Foreskin keratinocyte (primary cell): ENCODE measurements at places on chromosomes 5 and 9. TPM values are rescaled to one million over a fixed set of nuclear protein-coding genes. Genes with fewer than 3 reads are reported as not detected.
A peak's percentile ranks its signal among the peaks of the same experiment; 100 is the strongest.

DNA sequence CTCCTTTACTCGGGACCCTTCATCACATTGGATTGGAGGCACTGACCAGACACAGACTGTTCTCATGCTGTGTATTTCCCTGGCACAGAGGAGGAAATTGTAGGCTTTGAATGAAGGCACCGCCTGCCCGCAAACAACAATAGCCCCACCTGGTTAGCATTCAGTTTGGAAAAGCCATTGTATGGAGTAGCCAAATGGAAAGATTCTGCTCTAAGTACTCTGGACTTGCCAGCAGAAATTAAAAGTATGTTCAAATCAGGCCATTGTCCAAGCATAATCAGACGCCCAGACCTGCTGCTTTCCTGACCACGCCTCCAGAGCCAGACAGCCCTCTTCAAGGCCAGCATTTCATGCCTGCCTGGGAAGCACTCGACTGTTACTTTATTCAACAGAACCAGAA is 8.0 kb upstream of the SEMA4D start:
- DNase-seq = no peak

GRCh38 chr9:11931109-11931508 is 762.1 kb upstream of the TYRP1 start:
- DNase-seq = peak; percentile 10

DNA sequence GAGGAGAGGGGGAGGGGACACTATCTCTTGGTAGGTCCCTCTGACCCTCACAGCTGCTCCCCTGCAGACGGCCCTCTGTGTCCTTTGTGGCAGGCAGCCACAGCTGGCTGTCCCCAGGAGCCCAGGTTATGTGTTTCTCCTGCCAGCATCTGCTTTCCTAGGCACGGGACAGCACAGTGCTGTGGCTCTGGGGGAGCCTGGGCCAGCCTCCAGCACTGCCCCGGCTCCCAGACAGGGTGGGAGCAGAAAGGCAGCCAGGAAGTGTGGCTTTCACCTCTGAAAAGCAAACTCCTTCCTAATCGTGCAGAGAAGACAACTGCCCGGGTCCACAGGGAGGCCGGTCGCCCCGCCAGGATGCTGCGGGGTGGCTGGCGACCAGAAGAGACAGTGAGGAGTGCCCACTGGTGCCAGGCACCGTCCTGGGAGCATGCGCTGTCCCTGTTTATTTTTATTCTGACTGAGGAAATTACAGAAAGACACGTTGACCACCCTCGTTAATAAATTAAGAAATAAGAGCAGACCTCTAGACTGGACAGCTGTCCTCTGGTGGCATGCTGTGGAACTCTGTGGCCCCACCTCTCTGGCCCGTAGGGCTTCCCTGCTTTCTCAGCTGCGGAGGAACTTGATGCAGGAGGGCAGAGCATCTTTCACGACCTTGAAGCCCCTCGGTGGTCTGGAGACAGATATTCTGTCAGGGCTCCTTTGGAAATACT is 240.3 kb downstream of the FANCC start:
- DNase-seq = no peak

The PDE8B gene
- not detected in 2 replicates for total RNA-seq

GRCh38 chr9:78989031-78989658 is 582.6 kb upstream of the TLE4 start:
- peak; percentile 31 for DNase-seq

- no peak for DNase-seq
Observed at GRCh38 chr5:137172258-137172657, 326.9 kb downstream of the SPOCK1 start.

DNA sequence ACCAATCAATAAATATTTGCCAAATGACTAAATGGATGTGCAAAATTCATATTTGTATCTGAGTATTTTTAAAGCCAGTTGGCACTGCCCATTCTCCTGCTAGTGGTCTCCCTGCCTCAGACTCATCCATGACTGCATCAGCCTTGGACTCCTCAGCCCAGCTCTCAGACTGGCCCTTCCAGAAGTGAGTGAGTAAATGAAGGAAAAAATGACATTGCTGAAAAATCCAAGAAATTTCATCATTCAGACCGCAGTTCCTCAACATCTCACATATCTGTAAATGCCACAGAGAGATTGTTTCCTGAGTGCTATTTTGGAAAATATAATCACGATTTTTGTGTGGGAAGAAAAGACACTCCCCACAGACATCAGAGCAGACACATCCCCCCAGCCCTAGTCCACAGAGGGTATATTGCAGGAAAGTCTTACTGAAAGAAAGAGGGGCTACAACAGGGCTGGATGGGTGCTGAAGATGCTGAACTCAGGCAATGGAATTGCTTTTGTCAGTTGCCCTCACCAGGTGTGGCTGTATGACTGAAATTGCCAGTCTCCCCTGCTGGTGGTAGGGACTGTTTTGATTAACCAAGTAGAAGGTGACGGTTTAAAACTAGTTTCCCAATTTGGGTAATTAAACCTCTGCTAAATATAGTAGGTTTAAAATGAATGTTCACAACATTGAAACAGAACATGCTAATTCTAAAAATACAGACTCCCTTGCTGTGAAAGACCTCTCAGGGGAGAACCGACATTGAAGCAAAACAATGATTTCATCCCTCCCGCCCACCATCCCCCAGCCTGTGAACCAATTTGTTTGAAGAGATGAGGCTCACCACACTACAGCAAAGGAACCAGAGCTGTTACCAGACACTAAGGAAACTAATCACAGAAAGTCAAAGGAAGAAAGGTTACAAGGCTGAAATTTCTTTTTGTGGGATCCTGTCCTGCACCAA is 158.8 kb downstream of the DEPDC1B start:
- DNase-seq = no peak

- no peak for DNase-seq
Observed at GRCh38 chr9:89447416-89447815, 50.5 kb downstream of the SEMA4D start.

GRCh38 chr5:25056836-25057235 is 412.1 kb upstream of the CDH10 start:
- DNase-seq = no peak

- no peak for DNase-seq
Observed at GRCh38 chr9:90219548-90220118, 423.0 kb downstream of the DIRAS2 start.

- peak; percentile 52 for DNase-seq
Observed at GRCh38 chr5:72036951-72037350, 70.3 kb upstream of the MAP1B start.

The ORM1 gene
- not detected in 2 replicates for total RNA-seq

DNA sequence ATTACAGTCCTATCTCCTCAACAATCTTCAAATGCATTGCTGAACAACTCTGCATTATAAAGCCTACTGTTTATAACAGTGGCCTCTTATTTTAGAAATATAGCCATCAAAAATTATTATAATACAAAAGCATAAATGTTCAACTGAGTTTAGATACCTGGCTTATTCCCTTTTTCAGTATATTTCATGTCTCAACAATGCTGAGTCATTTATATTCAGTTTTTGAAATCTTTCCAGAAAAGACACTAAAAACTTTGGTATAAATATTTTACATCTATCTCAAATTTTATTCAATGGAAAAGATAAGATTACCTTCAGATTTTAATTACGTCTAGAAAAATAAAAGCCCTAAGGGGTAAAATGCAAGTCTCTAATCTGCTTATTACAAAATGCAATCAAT is 37.9 kb downstream of the LURAP1L start:
- no peak for DNase-seq

The MAMDC2 gene
- 9.4 and 22.7 TPM in 2 replicates for total RNA-seq

- no peak for DNase-seq
Observed at GRCh38 chr5:136732751-136733150, 367.4 kb upstream of the TRPC7 start.

DNA sequence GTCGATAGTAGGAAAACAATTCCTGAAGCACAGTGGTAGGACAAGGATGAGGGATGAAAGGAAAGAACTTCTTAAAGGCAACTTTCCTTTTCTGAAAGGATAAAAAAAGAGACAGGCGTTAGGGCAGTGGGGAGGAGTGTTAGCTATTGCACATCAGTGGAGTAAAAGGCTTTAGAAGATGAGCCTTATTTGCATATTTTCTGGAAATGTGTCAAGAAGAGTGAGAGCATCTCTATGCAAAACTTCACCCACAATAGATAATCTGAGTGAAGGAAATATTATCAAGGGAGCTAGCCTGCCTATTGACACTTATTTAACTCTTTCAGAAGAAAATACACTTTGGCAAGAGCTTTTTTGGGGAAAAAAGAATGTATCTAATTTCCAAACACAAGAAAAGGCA is 151.6 kb downstream of the MACIR start:
- no peak for DNase-seq

DNA sequence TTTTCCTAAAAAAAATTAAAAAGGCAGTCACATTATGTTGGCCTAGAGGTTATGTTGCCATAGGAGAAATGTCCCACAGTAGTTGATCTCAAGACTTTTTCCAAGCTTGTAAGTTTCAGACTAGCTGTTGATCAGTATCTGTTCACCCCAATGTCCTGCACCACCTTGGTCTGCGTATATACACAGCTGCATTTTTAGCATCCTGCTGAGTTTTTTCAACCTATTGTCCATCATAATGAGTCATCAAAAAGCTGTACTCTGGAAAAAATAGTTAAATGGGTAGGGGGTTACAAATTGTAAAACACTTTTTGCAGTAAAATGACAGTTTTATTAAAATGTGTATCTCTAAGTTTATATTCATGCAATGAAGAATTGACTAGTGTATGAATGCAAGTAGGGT is 53.2 kb upstream of the TMEM171 start:
- no peak for DNase-seq

- DNase-seq = no peak
Observed at GRCh38 chr5:152634586-152634985, 229.5 kb upstream of the NMUR2 start.

GRCh38 chr5:34687269-34688011 is 31.3 kb downstream of the RAI14 start:
- DNase-seq = peak; percentile 62

- no peak for DNase-seq
Observed at GRCh38 chr5:1855596-1855995, 27.1 kb downstream of the IRX4 start.

DNA sequence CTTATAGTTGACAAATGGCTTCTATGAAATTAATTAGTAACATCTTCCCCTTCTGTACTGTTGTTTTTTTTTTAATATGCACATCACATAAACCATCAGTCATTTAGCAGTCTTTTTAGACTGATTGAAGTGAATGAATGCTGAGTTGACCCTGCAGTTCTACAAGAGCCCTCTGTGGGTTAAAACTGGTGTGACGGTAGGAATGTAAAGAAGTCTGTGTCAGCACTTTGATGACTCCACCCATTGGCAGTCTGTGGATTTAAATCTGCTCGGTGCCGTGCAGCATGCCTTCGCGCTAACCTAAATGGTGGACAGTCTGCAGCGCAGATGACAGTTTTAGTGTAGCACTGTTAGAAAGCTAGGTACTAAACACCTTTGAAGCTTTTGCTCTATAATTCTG is 3.1 kb downstream of the GTF3C4 start:
- DNase-seq = peak; percentile 68

DNA sequence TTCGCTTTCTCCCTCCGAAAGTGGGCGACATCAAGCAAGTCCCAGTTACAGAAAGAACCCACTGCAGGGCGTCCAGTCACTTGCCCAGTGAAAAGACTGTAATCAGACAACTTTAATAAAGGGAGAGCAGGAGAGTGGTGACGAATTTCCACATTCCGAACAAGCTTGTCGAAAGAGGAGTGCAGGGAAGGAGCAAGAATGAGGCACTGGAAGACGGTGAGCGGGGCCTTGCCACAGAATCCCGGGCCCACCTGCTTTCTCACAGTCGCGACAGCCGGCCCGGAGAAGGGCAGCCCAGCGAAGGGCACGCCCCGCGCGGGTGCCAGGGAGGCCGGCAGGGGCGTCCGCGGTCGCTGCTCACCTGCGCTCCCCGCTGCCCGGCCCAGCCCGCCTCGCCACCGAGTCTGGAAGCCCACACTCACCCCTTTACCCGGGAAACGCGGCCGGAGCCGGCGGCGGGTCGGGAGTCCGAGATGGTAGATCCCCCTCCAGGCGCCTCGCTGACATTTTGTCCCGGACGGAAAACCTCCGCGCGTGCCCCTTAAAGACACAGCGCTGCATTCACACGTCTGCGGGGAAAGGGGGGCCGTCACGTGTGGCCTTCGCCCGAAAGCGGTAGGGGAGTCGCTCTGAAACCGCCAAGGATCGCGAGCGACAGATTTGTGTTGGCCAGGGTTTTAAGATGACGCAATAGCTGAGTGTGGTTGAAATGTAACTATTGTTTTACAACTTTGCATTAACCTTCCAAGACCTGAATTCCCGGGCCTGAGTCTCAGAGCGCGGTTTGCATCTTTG is at the start of gene ZBED3:
Gene ZBED3, minus strand, starts transcription at position 597 of the 795 bp plus-strand sequence. CDS start 9,407 bp downstream, outside the sequence.
- DNase-seq = peak; percentile 32

DNA sequence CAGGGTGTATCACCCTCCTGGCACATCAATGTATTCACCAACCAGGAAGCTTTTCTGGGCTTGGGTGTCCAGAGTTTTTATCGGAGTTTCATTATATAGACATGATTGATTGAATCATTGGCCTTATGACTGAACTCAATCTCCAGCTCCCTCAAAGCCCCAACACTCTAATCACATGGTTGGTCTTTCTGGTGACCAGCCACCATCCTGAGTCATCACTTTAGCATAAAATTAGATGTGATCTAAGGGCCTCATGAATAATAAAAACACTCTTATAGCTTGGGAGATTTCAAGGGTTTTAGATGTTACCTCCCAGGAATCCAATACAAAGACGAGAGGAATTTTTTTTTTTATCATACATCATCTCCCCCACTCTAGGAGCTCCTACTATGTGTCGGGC is 7.7 kb upstream of the PBX3 start:
- DNase-seq = no peak

- no peak for DNase-seq
Observed at GRCh38 chr5:3593771-3594509, 1.7 kb upstream of the IRX1 start.

DNA sequence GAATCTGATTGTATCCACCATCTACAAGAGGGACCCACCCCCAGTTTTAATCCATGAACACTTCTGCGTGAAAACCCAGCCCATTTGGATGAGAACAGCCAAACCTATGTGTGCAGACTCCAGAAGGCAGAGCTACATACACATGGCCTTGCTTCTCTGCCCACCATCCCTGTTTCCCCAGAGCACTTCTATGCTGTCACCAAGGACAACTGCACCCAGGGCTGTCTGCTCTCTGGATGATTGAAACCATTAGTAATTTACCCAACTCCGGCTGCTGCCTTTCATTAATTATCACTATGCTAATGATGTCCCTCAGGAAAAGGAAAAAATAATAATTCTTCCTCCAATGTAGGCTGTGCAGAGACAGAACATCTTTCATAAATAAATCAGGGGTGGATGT is 8.9 kb downstream of the CARTPT start:
- no peak for DNase-seq

DNA sequence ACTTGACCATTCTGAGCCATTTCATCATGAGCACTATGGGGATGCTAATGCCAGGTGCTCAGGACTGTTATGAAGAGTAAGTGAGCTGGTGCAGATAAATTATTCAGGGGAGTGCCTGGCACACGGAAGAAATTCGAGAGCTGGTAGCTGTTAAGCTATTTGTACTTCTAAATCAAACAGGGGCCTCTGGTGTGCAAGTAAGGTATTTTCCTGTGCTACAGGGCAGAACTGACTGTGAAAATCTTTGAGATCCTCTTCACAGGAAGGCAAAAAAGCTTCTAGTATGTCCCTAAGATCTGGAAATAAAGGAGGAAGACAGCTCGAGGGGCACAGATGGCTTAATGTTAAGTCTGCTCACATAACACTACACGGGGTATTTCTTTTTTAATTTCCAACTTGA is 106.3 kb upstream of the SPOCK1 start:
- no peak for DNase-seq

- peak; percentile 57 for DNase-seq
Observed at GRCh38 chr9:114804505-114804904, 1.3 kb downstream of the TNFSF15 start.

The NOTCH1 gene
- 41.9 and 49.8 TPM in 2 replicates for total RNA-seq

- DNase-seq = no peak
Observed at GRCh38 chr5:60488466-60489130, 211.4 kb downstream of the DEPDC1B start.

The ZNF608 gene
- 2.3 and 3.1 TPM in 2 replicates for total RNA-seq
